ENCODE measurements at places on chromosomes 4 and X. TPM values are rescaled to one million over a fixed set of nuclear protein-coding genes. Genes with fewer than 3 reads are reported as not detected.

DNA sequence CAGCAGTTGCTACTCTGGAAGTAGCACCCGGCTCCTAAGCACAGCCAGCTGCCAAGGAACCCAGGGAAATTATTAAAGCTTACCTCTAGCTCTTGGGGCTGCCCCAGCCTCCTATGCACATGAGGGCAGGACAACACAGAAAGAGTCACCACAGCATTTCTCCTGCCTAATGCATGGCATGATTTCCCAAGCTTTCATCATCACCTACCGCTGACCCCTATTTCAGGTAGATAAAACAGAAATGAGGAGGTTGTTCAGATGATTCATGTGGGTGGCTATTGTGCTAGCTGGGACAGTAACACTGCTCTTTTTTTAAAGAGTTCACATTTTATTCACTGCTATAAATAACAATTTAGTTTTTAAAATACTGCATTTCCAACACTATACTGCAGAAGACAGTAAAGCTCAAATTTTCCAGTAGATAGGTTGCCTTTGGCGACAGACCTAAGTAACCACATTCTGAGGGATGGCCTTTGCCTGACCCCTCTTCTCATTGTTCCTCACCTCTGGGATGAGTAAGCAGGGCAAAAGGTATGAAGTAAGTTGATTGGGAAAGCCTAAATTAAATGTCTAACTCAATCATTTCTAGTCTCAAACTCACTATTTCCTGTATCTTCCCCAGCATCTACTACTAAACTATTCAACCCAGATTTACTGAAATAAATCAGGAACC is 16.7 kb downstream of the CASK start:
- DNase-seq: no peak

GRCh38 chr4:169208090-169208455 is 62.7 kb downstream of the SH3RF1 start:
- no peak for DNase-seq

F8A2 gene
- not detected for total RNA-seq

EPHA5 gene
- not detected for total RNA-seq

All from activated naive CD4-positive, alpha-beta T cell treated with anti-CD3 and anti-CD28 coated beads, Interleukin-2, amount 50 U/mL, for 72 hours (primary cell).